ENCODE measurements at places on chromosomes 12 and 14. TPM values are rescaled to one million over a fixed set of nuclear protein-coding genes. Genes with fewer than 3 reads are reported as not detected.
A peak's percentile ranks its signal among the peaks of the same experiment; 100 is the strongest.

- no peak overlapping the region for H3K4me3 ChIP-seq
- H3K27me3 ChIP-seq = peaks cover 4% of the 10 kb centered on the region
- no peaks in the 10 kb centered on the region for H3K36me3 ChIP-seq
- no peak for DNase-seq
- H3K27ac ChIP-seq = no peak overlapping the region
- H3K4me1 ChIP-seq = peaks cover 13% of the 10 kb centered on the region
Measured at GRCh38 chr14:65184032-65184764, 81.9 kb upstream of the MAX start.

- no peak overlapping the region for H3K27ac ChIP-seq
- peak overlapping the region; percentile 63 for H3K4me3 ChIP-seq
- peaks cover 7% of the 10 kb centered on the region for H3K4me1 ChIP-seq
- peak; percentile 64 for DNase-seq
Measured at GRCh38 chr12:120640861-120641833, 721 bp downstream of the CABP1 start.

GRCh38 chr14:64944041-64944440 lies 1.5 kb upstream of the GPX2 start:
- no peak overlapping the region for H3K27ac ChIP-seq
- DNase-seq = no peak
- peaks cover 16% of the 10 kb centered on the region for H3K36me3 ChIP-seq
- peaks cover 44% of the 10 kb centered on the region for H3K4me1 ChIP-seq
- H3K4me3 ChIP-seq = no peak overlapping the region

DNA sequence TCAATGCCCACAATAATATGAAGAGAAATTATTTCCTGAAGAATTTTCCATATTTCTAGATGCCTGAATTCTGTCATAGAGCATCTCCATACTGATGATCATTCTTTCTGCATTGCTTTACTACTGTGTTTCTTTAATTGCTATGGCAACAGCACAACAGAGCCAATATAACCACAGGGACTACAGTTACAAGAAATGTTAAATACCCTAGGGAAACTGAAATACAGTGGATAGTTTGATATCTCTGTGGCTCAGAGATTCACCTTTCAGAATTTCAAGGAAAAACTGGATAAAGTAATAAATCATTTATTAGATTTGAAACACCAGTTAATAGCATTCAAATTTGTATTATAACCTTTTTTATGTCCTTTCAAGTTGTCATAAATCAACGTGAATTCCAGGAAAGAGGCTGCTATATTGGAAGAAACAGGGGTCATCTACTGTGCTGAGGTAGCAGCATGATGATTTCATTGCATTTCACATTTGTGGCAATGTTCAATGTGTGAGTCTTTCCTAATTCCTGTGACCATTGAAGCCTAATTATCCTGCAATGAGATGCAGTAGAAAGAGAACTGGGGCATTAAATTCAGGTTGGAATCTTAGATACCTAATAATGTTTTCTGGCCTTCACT lies 267.1 kb downstream of the LRFN5 start:
- H3K27ac ChIP-seq = no peak overlapping the region
- no peaks in the 10 kb centered on the region for H3K27me3 ChIP-seq
- no peak overlapping the region for H3K4me3 ChIP-seq
- H3K4me1 ChIP-seq = no peaks in the 10 kb centered on the region
- H3K36me3 ChIP-seq = no peaks in the 10 kb centered on the region

DNA sequence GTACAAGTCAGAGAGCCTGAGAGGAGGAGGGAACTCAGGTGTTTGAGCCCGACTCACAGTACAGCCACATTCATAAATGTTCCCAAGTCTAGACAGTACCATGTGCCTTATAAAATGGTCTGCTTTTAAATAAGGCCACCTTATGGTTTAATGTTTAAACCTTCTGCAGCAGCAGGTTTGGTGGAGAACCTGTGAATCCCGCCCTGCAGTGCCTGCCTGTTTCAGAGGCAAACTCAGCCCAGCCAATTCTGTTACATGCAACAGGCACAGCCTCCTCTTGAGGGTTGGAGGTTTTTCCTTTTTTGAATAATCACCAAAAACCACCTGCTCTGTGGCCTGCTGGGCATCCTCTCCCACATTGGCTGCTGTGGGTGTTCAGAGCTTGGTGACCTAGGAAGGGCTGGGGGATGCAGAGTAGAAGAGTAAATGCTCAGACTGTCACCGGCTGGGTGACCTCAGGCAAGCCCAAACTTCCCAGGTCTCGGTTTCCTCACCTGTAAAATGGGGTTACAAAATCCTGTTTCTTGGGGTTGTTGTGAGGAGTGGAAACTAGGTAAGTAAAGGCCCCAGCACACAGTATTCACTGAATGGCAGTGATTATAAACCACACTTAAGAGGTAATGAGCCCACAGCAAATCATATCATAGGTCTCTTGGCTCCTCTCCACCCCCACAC lies 28.0 kb downstream of the NUAK1 start:
- H3K27ac ChIP-seq = no peak overlapping the region
- H3K4me3 ChIP-seq = no peak overlapping the region
- no peak for DNase-seq
- H3K27me3 ChIP-seq = peaks cover 21% of the 10 kb centered on the region

- H3K36me3 ChIP-seq = no peaks in the 10 kb centered on the region
- H3K27me3 ChIP-seq = no peaks in the 10 kb centered on the region
- no peak overlapping the region for H3K27ac ChIP-seq
- peaks cover 4% of the 10 kb centered on the region for H3K4me1 ChIP-seq
Measured at GRCh38 chr12:131860472-131861260, 32.5 kb downstream of the MMP17 start.

GRCh38 chr12:94062796-94063635 lies 85.4 kb upstream of the PLXNC1 start:
- H3K36me3 ChIP-seq = no peaks in the 10 kb centered on the region
- no peaks in the 10 kb centered on the region for H3K27me3 ChIP-seq
- H3K4me3 ChIP-seq = no peak overlapping the region
- no peaks in the 10 kb centered on the region for H3K4me1 ChIP-seq

- H3K4me3 ChIP-seq = no peak overlapping the region
- no peaks in the 10 kb centered on the region for H3K27me3 ChIP-seq
- DNase-seq = no peak
- no peak overlapping the region for H3K27ac ChIP-seq
- H3K4me1 ChIP-seq = peaks cover 12% of the 10 kb centered on the region
- H3K36me3 ChIP-seq = peaks cover 34% of the 10 kb centered on the region
Measured at GRCh38 chr12:64193931-64194330, 28.2 kb downstream of the KICS2 start.

- no peak overlapping the region for H3K27ac ChIP-seq
- no peak for DNase-seq
- H3K36me3 ChIP-seq = no peaks in the 10 kb centered on the region
- H3K27me3 ChIP-seq = peaks cover 8% of the 10 kb centered on the region
- H3K4me1 ChIP-seq = peaks cover 7% of the 10 kb centered on the region
Measured at GRCh38 chr12:5453466-5453865, 21.6 kb downstream of the NTF3 start.

DNA sequence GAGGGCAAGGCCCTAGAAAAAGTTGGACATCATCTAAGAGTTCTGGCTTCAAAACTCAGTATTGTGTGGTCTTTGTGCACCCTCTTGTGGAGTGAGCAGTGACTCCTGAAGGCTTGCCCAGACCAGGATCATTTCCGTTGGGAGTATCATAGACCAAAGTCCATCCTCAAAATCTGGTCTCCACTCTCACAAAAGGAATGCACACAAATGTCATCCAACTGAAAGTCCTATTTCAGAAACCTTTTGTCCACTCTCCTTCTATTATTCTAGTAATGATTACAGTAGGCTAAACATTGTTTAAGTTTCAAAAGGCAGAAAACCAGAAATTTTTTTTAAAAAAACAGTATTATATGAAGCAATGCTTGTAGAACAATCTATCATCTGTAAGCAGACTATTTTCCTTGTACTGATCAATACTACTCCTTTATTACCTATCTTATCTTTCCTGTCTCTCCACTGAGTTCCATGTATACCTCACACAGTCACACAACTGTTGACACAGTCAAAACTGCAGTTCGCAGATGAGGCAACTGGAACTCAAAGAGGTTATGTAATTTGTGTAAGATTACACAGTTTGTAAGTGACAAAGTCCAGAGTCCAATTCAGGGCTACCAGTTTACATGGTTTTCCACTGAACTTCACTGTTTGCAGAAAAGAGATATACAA lies 41.4 kb downstream of the COX16 start:
- peak; percentile 16 for DNase-seq
- no peak overlapping the region for H3K27ac ChIP-seq
- H3K27me3 ChIP-seq = no peaks in the 10 kb centered on the region
- no peaks in the 10 kb centered on the region for H3K4me1 ChIP-seq
- no peaks in the 10 kb centered on the region for H3K36me3 ChIP-seq
- H3K4me3 ChIP-seq = no peak overlapping the region

DNA sequence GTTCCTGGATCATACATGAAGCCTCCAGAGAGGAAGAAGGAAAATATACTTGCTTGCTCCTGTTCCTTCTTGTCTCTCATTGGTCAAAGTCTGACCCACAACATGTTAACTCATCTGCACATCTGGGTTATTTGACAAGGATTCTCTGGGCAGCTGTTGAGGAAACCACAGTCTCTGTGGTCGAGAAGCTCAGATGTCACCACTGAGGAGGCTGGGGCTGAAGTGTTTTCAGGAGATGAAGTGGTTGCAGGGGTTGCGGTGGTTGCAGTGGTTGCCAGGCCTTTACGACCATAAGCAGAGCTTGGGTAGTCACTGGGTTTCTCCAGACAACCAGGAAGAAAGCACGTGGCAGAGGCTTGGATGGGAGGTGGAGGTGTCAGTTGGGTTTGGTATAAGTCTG lies 265.0 kb upstream of the LRIG3 start:
- H3K36me3 ChIP-seq = no peaks in the 10 kb centered on the region
- no peak overlapping the region for H3K27ac ChIP-seq
- peaks cover 4% of the 10 kb centered on the region for H3K27me3 ChIP-seq
- no peak for DNase-seq

GRCh38 chr14:61461808-61462275 lies 140.5 kb downstream of the PRKCH start:
- peaks cover 72% of the 10 kb centered on the region for H3K36me3 ChIP-seq
- peaks cover 71% of the 10 kb centered on the region for H3K4me1 ChIP-seq
- H3K27me3 ChIP-seq = no peaks in the 10 kb centered on the region
- DNase-seq = peak; percentile 60
- H3K27ac ChIP-seq = peak overlapping the region; percentile 93

DNA sequence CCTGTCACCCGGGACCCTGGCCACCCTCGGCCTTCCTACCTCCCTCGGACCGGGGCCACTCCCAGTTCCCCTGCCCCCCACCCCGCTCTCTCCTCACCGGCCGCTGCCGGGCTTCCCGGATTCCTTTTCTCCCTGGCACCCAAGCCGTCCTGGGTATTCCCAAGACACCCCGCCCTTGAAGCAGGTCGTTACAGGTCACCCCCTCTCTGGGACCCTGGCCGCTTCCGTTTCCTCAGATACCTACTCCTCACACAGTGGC lies 493 bp downstream of the NUMB start:
- H3K36me3 ChIP-seq = no peaks in the 10 kb centered on the region
- H3K27ac ChIP-seq = peak overlapping the region; percentile 75
- H3K4me3 ChIP-seq = peak overlapping the region; percentile 92
- peaks cover 39% of the 10 kb centered on the region for H3K4me1 ChIP-seq

DNA sequence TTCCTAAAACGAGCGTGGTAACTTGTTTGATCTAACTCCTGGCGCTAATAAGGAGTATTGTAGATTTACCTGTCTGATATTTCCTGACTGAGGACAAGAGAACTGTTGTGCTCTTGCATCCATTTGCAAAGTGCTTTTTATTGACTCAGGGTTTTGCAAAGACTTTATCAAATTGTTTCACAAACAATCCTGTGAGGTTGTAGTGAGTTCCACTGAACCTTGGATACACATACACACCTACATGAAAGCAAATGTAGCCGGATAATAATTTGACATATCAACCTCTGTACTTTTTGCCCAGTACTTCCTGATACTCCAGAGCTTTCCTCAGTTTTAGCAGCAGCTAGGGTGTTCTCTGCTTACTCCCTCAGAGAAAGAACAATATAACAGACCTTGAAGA lies 6.7 kb upstream of the PTGER2 start:
- H3K4me3 ChIP-seq = no peak overlapping the region
- H3K36me3 ChIP-seq = no peaks in the 10 kb centered on the region
- DNase-seq = no peak
- peak overlapping the region; percentile 10 for H3K27ac ChIP-seq
- H3K4me1 ChIP-seq = peaks cover 27% of the 10 kb centered on the region

DNA sequence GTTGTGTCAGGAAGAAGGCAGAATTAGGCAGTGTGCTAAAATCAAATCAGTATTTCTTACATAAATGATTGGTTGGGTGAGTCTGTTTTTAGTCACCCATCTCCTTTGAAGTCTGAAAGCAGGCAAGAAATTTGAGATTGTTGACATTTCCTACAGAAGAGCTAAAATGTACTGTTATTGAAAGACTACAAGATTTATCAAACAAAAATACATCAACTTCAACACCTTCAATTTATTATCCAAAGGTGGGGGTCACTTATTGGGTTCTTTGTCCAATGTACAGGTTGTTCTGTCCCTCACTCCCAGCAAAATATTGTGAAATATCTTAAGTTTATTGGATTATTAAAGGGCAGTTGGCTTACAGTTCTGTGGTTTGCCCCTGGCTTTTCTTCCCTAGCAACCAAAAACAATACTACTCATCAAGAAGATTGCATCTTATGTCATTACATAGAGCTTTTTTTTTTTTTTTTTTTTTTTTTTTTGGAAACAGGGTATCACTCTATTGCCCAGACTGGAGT lies 20.6 kb upstream of the PKP2 start:
- H3K4me3 ChIP-seq = no peak overlapping the region
- no peak for DNase-seq
- H3K27me3 ChIP-seq = peaks cover 14% of the 10 kb centered on the region
- H3K36me3 ChIP-seq = no peaks in the 10 kb centered on the region

DNA sequence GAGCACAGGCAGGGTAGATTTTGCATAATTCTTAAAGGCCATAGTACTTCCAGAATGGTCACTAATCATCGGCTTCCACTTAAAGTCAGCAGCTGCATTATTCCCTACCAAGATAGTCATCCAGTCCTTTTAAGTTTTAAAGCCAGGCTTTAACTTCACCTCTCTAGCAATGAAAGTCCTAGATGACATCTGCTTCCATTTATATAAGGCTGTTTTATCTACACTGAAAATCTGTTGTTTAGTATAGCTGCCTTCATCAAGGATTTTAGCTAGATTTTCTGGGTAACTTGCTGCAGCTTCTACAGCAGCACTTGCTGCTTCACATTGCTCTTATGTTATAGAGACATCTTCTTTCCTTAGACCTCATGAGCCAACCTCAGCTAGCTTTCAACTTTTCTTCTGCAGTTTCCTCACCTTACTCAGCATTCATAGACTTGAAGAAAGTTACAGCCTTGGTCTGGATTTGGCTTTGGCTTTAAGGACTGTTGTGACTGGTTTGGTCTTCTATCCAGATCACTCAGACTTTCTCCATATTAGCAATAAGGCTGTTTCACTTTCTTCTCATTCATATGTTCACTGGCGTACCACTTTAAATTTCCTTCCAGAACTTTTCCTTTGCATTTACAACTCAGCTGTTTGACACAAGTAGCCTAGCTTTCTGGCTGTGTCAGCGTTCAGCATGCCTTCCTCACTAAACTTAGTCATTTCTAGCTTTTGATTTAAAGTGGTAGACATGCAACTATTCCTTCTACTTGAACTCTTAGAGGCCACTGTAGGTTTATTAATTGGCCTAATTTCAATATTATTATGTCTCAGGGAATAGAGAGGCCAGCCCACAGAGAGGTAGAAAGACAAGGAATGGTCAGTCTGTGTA lies 209.9 kb upstream of the GARIN2 start:
- H3K27me3 ChIP-seq = no peaks in the 10 kb centered on the region
- no peak for DNase-seq
- H3K27ac ChIP-seq = no peak overlapping the region
- H3K36me3 ChIP-seq = no peaks in the 10 kb centered on the region

Gene RNF212B
- not detected for total RNA-seq

Gene MMP19
- 0.10 TPM for total RNA-seq

Gene GALNT6
- total RNA-seq = 5.1 TPM

Gene KIF5A
- total RNA-seq = 0.60 TPM

Gene IL26
- 0.33 TPM for total RNA-seq

Gene TSHR
- total RNA-seq = not detected

Gene HOXC4
- not detected for total RNA-seq

Gene TWF1
- total RNA-seq = 15.3 TPM

Gene PLEKHH1
- 2.2 TPM for total RNA-seq
